K562 (cell line): ENCODE measurements at places on chromosomes 2 and 18. TPM values are rescaled to one million over a fixed set of nuclear protein-coding genes. Genes with fewer than 3 reads are reported as not detected.

GRCh38 chr2:64681479-64681967 is 27.8 kb upstream of the SERTAD2 start:
- no peak for DNase-seq

- no peak for DNase-seq
Observed at GRCh38 chr18:35130236-35130635, 89.0 kb downstream of the MAPRE2 start.

DNA sequence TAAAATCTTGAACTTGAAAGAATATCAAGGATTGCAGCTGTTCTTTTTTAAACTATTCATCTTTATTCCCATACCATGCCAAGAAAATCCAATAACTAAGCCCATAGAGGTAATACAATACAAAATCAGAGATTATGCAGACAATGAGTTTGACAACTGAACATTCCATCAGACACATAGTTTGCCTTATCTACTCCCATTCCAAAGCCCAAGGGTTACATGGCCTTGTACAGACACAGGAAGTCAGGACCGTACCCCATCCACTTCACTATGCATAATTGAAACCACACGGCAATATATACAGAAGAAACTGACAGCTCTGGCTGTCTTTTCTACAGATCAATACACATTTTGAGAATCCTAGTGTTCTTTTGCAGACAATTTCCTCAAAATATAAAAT is 181.3 kb downstream of the TMX3 start:
- DNase-seq = no peak

The MPP4 gene
- not detected in 2 replicates for polyA plus RNA-seq
